Right cardiac atrium (tissue), 5 donors: ENCODE measurements at places on chromosomes 1 and 21.

DNA sequence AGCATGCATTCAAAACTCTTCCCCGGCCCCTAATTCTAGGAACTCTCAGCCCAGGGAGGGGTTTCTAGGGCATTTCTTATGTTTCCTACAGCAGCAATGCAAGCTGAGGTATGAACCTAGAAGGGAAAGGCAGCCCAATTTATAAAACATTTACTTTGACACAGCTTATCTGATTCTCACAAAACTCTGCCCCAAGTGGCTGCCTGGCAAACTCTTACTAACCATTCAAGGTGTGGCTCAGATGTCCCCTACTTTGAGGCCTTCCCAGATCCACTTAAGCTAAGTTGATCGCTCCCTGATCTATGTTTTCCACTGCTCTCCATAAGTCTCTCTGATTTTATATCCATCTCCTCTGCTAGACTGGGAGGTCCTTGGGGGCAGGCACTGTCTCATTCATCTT lies 35.4 kb downstream of the AK2 start:
- no peak for DNase-seq

GRCh38 chr1:2151911-2152310 lies 42.7 kb downstream of the FAAP20 start:
- no peak for DNase-seq

DNA sequence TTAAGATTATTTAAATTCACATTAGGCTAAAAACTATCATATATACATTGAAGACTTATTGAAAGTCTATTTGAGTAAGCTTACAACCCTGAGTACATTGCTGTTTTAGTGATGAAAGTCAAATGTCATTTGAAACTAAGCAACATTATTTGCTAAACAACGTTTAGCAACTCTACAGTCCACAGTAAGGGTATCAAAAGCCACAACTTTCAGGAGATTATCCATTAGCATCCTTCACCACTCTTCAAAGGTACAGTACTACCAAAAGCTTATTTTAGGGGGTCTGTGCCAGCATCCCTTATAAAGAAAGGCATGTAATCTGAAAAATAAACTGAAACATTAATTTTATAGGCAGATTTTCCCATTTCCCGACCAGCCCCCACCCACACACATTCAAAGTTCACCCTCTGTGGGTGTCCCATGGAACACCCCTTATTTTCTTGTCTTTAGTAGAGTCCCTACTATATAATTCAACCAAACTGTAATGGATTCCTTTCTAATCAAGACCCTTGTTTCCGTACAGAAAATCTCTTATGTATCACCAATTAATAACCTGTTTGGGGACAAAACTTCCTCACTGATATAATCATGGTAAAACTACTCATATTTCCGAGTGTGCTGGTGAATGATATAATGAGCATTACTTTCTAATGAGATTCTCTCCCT lies 11.0 kb downstream of the SFPQ start:
- DNase-seq: no peak

- DNase-seq: no peak
Observed at GRCh38 chr1:103986792-103987191, 237.1 kb downstream of the AMY1C start.

DNA sequence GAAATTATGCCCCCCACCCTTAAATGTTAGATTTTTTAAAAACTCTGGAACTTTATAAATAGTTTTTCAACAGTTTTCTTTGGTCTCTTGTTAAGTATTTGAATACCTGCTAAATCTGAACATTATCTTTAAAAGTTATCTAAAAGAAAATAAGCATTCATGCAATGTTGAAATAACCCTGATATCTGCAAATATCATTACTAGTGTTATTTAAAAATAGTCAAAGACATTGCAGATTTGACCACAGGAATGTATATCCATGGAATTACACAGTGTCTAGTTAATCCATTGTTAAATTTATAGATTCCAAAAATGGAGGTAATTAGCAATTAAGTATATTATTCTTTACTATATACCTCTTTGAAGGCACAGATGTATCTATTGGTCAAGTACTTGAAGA lies 42.0 kb downstream of the PRRX1 start:
- no peak for DNase-seq

GRCh38 chr21:36035381-36035791 lies 24.9 kb downstream of the SETD4 start:
- no peak for DNase-seq

DNA sequence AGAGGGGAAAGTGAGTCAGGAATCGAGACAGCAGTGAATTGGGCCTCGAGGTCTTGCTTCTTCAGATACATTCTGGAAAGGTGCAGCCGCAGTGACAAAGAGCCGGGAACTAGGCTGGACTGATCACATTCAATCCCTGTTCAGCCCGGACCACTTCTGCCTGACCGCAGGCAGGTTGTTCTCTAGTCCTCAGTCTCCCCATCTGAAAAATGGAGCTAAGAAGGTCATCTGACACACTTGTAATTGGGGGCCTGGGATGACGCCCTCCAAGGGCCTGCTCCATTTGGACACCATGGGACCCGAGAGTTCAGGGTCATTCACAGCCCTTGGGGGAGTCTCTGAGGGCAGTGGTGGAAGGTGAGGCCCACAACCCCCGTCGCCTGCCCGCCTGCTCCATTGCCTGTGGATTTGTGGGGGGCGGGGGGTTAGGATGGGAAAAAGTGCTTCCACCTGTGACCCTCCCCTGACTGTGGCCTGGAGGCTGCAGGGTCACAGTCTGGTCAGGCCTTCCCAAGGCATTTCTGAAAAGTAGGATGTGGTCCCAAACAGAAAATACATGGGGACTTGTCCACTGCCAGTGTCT lies 87.9 kb upstream of the CSF3R start:
- DNase-seq: no peak

GRCh38 chr1:241810769-241811405 lies 37.1 kb upstream of the EXO1 start:
- DNase-seq: no peak

DNA sequence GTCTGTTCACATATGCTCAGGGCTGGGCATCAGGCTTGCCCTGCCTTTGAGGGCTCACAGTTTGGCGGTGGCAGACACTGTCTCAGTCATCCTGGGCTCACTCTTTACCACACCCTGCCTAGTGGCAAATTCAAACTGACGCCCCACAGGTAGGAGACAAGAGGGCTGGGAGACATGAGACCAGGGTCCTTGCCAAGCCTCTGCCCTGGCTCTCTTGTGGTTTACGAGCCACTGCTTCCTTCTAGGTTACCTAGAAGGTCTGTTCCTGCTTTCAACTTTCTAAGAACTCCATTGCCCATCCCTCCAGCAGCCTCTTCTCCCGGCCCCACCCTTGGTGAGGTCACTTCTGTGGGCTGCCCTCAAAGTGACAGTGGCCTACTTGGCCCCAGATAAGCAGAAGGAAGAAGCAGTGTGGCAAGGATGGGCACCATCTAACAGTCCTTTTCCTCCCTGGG lies 10.5 kb downstream of the KIF21B start:
- DNase-seq: no peak

DNA sequence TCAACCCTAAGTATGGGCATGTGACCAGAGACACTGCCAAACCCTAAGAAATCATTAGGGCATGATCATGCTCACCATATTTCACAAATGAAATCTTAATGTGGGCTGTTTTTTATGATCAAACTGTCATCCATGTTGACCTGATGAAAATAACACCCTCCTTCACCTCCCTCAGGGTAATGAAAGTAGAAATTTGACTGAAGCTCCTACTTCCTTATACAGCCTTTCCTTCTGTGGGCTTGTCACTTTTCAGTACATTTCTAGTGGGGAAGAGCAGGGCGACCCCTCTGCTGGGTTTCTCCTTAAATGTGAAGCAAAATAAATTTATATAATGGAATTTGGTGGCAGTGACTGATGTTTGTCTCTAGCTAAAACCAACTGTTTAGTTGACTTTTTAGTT lies 25.9 kb downstream of the IVNS1ABP start:
- no peak for DNase-seq

GRCh38 chr1:89484092-89485038 lies 40.3 kb upstream of the LRRC8B start:
- DNase-seq: no peak

DNA sequence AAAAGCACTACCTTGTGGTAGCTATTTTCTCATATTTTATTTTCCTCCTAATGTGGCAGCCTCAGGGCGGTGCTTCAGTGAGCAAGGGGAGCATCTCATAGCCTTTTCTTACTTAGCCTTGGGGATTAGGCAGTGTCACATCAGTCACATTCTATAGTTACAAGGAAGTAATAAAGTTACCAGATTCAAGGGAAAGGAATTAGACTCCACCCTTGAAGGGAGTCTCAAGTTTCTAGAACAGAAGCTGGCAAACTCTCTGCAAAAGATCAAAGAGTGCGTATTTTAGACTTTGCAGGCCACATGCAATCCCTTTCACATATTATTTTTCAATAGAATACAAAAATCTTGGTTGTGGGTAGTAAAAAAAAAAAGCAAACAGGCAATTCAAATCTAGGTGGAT lies 350.4 kb downstream of the AMY1C start:
- DNase-seq: no peak

DNA sequence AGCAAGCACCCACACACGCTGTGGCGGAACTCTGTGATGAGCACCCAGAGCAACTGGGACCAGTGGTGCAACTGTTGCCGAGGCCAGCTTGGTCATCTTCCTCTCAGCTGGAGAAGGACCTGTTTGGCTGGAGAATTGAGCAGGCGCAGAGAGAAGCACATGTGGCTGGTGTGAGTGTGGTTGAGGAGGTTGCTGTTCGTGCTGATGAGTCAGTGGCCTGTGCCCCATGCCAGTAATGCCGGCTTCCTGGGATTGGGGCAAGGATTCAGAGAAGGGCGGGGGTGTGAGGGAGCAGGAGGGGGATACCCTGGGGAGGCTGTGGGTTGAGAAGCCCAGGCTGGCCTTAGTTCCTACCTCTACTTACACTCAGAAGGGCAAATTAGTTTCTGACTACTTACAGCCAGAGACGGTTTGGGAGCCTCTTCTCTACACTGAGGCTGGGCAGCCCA lies 57.5 kb upstream of the EPS8L3 start:
- peak; percentile 70 for DNase-seq

GRCh38 chr1:155999964-156000363 lies 20.8 kb downstream of the SSR2 start:
- no peak for DNase-seq

GRCh38 chr1:119898981-119899720 lies 2.8 kb upstream of the ADAM30 start:
- DNase-seq: no peak

- no peak for DNase-seq
Observed at GRCh38 chr1:115323366-115324004, 14.6 kb downstream of the NGF start.

DNA sequence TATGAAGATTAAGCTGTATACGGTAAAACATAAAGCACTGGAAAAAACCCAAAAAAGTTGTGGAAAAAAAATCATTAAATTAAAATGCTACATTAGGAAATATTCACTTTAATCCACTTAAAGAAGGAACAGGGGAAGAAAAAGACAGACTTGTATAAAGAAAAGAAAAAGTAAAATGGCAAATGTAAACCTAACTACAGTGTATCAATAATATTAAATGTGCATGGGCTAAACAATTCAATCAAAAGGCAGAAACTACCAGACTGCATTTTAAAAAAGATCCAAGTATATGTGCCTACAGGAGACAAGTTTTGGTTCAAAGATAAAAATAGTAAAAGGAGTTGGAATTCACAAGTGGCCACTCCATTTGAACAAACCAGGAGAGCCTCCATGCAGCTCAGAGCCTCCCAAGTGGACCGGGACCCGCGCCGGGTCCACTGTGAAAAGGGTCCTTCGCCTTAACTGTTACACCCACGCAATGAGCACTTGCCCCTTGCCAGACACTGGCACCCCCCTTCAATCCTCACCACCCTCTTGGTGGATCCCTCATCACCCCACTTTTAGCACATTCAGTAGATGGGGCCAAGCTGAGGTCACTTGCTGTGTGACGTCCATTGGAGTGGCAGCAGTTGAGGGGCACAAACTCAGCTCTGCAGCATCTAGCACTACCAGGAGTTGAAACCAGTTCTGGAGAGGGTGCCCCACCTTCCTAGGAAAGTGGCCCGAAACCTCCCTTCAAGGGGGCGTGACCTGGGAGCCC lies 898 bp downstream of the C1orf174 start:
- DNase-seq: no peak

DNA sequence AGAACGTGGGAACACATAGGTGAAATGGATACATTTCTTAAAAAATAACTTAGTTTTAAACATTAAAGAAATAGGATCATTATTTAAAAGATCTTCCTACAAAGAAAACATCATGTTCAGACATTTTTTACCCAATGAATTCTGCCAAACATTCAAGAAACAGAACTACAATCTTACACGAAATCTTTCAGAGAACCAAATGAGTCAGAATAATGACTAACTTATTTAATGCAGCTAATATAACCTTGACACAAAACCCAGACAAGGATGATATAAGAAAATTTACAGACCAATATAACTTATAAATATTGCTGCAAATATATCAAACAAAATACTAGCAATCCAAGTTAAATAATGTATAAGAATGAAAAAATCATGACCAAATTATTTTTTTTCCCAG lies 220.1 kb upstream of the KCNK2 start:
- no peak for DNase-seq

- DNase-seq: no peak
Observed at GRCh38 chr1:53166912-53167311, 24.5 kb upstream of the SLC1A7 start.

DNA sequence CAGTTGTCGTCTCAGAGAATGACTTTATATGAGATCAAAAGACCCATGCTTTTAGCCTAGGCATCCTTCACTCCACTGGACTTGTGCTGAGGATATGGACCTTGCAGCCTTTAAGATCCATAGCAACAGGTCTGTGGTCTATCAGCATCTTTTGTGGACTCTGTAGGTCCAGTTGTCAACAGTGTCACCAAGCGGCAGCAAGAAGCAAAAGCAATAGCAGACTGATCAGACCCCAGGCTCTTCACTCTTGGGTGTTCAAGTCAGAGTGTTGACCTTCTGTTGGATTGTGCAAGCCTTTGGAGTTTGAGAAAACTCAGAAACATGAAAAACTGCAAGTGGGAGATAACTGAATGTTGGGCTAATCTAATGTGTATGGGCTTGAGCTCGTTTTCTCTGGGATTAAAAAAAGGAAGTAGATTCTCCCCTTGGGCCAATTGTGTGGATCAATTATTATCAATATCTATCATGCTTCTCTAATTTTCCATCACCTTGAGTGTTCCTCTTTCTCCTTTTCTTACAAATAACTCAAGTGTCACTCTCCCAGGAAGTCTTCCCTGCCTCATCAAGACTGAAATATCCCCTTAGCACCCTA lies 144.2 kb downstream of the LYPLAL1 start:
- DNase-seq: no peak

GRCh38 chr1:160186729-160187128 lies 3.6 kb upstream of the CASQ1 start:
- DNase-seq: no peak
